ENCODE measurements at places on chromosomes 2 and 18. TPM values are rescaled to one million over a fixed set of nuclear protein-coding genes. Genes with fewer than 3 reads are reported as not detected.

CEBPZOS gene
- 54.2 TPM for total RNA-seq

GPC1 gene
- total RNA-seq, result 193 TPM

GALNT3 gene
- not detected for total RNA-seq

CHST9 gene
- total RNA-seq, result 12.2 TPM

BIN1 gene
- 16.8 TPM for total RNA-seq

POTEI gene
- not detected for total RNA-seq

ELAC1 gene
- 4.2 TPM for total RNA-seq

LYG2 gene
- total RNA-seq, result not detected

DPYSL5 gene
- 0.13 TPM for total RNA-seq

CFC1 gene
- 0.66 TPM for total RNA-seq

C2orf80 gene
- total RNA-seq, result not detected

DNA sequence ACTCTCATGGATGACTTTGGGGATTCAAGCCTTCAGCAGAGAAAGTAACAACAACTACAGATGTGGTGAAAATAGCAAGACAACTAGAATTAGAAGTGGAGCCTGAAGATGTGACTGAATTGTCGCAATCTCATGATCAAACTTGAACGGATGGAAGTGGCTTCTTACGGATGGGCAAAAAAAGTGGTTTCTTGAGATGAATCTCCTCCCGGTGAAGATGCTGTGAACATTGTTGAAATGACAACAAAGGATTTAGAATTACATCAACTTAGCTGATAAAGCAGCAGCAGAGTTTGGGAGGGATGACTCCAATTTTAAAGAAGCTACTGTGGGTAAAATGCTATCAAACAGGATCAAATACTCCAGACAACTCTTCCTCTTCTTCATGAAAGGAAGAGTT, 43.1 kb downstream of the AAK1 start:
- no peak for DNase-seq

DNA sequence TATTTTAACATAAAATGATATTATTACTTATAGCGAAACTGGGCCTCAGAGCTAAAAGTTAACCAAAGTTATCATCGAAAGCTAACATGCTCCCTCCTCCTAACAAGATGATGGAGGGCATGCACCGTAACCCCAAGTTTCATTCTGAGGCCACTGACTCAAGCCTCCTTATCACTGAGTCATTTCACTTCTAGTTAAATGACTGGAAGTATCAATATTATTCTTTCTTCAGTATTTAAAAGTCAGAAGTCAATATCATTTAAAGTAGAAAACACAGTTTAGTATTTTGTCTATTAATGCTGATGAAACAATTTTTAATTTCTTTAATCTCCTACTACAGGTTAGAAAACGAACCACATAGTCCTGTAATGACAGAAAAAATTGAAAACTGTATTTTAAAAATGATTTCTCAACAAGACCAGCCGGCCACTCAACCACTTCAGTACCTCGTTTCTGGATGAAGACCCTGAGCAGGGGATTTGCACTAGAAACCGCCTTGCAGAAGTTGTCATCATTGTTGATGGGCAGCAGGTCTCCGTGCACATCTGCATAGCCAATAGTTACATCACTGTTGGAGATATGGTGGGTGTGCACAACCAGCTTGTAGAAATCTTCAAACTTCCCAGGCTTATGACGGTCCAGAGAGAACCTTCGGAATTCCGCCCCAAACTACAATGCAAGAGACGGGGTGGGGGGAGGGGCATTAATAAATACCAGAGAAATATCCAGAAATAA, 44.9 kb downstream of the PARD6G start:
- DNase-seq, result no peak

DNA sequence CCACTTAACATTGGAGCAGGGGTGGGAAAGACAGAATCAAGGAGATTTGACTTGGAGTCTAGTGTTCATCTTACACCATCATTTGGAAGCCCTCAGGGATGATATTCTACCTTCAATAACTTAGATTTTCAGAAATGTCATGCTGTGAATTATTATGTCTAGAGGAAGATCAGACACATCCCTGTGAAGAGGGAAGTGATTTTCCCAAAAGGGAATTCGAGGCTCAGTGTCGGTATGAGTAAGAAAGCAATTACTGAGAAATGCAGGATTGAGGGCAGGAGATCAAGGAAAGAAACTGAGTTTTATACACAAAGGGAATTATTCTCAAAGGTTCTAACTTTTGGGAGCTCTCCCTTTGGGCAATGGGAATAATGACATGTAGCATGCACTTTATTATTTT, 25.6 kb upstream of the ATIC start:
- DNase-seq, result no peak

DNA sequence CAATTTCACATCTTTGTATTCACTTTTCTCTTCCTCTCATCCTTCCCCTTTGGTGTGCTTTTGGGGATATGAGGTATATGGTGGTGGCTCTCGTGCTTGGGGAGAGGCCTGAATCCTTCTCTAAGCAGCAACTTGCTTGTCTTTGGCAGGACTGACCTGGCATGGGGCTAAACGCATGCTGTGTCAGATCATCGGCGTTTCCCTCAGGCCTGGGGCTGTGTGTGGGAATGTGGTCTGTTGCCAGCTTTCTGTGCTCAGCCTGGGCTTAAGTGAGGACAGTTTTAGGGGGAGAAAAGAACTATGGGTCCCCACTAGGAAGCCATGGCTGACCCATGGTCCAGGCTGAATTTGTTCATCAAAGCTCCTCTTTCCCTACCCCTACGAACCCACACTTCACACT, 60.7 kb downstream of the TET3 start:
- no peak for DNase-seq

GRCh38 chr18:60506682-60507081, 134.1 kb upstream of the MC4R start:
- no peak for DNase-seq

DNA sequence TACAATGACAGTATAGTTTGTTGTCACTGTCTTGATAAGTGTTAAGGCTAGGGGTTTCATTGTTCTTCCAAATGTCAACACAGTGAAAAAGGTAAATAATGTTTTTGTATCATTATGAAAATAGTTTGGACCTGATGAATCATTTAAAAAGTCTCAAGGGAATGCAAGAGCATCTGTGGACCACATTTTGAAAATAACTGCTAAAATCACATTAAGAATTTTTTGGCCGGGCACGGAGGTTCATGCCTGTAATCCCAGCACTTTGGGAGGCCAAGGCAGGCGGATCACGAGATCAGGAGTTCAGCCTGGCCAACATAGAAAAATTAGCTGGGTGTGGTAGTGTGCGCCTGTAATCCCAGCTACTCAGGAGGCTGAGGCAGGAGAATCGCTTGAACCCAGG, 10.3 kb downstream of the SCN1A start:
- DNase-seq, result no peak

GRCh38 chr2:130336150-130336876, 6.4 kb upstream of the IMP4 start:
- no peak for DNase-seq

DNA sequence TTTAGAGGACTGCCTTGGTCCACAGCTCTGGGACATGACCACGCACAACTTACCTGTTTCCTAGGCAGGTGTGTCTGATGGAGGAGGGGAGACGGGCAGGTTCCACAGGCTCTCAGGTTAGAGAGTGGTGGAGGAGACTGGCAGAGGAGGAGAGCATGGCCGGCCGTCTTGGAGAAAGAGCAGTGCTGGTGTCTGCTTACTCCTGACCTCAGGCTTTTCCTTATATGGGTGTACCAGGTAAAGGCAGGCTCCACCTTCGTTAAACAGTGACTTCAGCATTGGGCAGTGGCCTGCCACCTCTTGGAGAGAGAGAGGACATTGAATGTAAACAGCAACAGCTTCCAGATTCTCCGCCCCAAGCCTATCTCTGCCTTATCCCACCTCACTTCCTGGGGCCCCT, at the start of gene CAPN13:
TSS of gene CAPN13 (minus strand) at position 198 of the 400 bp plus-strand sequence. CDS start 20,121 bp downstream, outside the sequence.
- no peak for DNase-seq

GRCh38 chr2:237359518-237359840, 54.5 kb downstream of the COL6A3 start:
- DNase-seq, result no peak

- no peak for DNase-seq
Measured at GRCh38 chr2:19710230-19710629, 191.6 kb downstream of the TTC32 start.
